ENCODE measurements at places on chromosomes 5 and 9.

- peak; percentile 3 for DNase-seq
Measured at GRCh38 chr9:18404434-18405029, 69.4 kb upstream of the ADAMTSL1 start.

GRCh38 chr5:61217214-61217613, 54.9 kb upstream of the SMIM15 start:
- DNase-seq = peak; percentile 21

- DNase-seq = no peak
Measured at GRCh38 chr5:156188016-156188415, 138.9 kb upstream of the SGCD start.

DNA sequence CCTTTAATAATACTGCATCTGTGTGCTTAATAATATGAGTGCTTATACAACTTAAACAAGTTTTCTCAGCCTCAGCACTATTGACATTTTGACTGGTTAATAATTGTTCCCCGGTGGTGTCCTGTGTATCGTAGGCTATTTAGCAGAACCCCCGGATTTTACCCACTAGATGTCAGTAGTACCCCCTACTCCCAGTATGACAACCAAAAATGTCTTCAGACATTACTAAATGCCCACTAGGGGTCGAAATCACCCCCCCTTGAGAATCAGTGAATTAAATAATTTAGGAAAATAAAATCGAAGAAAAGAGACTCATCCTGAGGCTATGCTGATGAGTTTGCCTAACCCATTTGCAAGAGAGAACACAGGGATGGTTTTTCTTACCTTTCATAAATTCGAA, 166.3 kb downstream of the ATP10B start:
- no peak for DNase-seq

DNA sequence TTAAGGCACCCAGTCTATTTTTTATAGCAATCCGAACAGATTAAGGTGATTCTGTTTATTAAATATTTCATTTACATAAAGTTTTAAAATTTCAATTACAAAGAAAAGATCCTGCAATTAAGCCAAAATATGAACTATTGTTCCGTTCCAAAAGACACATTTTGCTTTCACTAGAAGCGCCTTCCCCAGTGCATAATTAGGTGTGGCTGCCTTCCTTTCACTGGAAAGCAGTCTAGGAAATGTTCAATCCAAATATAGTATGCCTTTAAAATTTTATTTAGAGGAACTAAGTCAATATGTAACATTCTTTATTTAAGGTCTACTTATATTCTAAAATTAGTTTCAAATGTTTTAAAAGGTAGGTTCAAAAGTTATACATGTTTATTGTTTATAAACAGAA, 7.6 kb downstream of the CTNNAL1 start:
- DNase-seq = no peak

Measured in SK-N-DZ (cell line).